ENCODE measurements at places on chromosomes 6 and 20.

- DNase-seq: no peak
Observed at GRCh38 chr20:51542033-51542570, 417 bp downstream of the NFATC2 start.

GRCh38 chr6:166308033-166308768, at the start of gene PRR18:
PRR18 (minus strand) TSS chr6:166308392; CDS start chr6:166308142, 250 bp downstream.
- peak; percentile 32 for DNase-seq

DNA sequence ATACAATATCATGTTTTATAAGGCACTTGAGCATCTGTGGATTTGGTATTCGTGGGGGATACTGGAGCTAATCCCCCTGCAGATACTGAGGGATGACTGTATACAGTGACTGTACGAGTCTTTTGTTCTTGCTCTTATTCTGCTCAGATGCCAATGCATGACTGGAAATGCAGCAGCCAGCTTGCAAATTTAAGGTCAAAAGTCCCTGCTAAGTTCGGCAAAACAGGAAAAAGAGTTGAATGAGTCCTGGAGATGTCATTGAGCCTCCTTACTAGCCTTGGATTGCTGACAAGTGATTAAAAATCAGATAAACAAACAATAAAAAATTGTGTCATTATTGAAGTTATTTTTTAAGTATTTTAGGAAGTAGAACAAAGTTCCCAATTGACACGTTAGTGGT, 599.3 kb upstream of the IMPG1 start:
- DNase-seq: no peak

GRCh38 chr6:51578994-51579393, 508.4 kb downstream of the PKHD1 start:
- no peak for DNase-seq

GRCh38 chr20:24911461-24911860, 37.6 kb upstream of the CST7 start:
- DNase-seq: no peak

DNA sequence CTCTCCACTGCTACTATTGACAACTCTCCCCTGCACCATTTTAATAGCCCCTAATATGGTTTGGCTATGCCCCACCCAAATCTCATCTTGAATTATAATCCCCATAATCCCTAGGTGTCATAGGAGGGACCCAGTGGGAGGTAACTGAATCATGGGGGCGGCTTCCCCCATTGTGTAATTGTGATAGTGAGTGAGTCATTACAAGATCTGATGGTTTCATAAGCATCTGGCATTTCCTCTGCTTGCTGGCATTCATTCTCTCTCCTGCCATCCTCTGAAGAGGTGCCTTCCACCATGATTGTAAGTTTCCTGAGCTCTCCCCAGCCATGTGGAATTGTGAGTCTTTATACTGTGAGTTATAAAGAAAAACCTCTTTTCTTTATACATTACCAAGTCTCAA, 74.1 kb upstream of the TCF21 start:
- DNase-seq: peak; percentile 33

DNA sequence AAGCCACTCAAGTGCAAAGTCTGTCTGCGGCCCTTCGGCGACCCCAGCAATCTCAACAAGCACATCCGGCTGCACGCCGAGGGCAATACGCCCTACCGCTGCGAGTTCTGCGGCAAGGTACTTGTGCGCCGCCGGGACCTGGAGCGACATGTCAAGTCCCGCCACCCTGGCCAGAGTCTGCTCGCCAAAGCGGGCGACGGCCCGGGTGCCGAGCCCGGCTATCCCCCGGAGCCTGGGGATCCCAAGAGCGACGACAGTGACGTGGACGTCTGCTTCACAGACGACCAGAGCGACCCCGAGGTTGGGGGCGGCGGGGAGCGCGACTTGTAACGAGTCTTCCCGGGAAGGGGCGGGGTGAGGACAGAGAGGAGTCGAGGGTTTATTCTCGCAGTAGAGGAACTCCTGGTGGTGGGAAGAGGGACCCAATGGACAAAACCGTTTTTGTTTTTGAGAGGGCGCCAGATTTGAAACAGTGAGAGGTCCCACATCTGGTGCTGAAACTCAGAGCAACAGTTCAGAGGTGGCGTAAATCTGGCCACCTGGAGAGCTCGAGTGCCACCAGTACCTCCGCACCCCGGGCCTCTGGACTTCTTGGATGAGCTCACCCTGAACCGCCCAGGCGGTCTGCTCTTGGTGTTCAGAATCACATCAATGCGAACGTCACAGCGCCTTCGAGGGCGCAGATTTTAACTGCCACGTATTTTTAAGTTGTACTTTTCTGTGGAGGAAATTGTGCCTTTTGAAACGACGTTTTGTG, 8.0 kb downstream of the PRDM13 start:
- DNase-seq: peak; percentile 29

DNA sequence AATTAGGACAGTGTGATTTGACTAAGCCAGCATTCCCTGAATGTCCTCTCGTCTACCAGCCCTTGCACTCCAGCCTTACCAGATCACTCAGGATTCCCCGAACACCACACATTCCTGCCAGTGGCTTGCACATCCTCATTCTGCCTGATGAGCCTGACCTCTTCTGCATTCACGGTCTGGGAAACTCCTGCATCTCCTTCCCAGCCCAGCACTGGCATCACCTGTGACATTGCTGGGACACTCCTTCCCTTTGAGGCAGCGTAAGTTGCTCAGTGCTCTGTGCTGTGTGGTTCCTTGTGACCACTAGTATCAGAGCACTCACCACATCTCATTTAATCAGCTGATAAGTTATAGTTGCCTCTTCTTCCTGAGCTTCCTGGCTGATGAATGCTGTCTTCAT, 17.3 kb downstream of the NCOA7 start:
- DNase-seq: no peak

GRCh38 chr6:1229808-1230207, 82.1 kb upstream of the FOXQ1 start:
- no peak for DNase-seq

GRCh38 chr20:38072898-38073297, 39.4 kb downstream of the RPRD1B start:
- no peak for DNase-seq

DNA sequence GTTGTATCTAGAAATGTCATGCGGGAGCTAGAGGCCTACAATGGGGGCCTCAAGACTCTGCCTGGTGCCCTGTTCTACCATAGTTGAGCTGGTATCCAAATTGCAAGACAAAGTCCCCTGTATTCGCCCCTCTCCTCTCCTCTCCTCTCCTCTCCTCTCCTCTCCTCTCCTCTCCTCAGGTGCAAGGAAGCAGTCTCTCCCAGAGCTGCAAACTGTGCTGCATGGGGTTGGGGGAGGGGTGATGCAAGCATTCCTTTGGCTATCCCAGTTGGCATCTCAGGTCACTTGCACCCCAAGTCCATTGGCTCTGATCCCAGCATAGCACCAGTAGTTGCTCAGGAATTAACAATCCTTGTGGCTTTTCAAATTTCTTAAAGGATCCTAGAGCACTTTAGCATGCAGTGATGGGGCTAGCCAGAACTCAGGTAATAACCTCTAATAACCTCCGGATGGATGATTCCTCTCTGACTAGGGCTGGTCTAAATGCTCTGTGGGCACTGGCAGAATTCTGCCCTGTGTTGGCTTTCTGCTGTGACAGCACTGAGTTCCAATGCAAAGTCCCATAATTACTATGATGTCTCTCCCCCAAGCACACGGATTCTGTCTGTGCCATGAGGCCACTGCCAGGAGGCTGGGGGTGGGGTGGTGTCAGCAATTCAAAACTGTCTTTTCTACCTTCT, 35.3 kb downstream of the TAF11 start:
- no peak for DNase-seq

GRCh38 chr20:54525916-54526590, 50.7 kb downstream of the DOK5 start:
- no peak for DNase-seq

DNA sequence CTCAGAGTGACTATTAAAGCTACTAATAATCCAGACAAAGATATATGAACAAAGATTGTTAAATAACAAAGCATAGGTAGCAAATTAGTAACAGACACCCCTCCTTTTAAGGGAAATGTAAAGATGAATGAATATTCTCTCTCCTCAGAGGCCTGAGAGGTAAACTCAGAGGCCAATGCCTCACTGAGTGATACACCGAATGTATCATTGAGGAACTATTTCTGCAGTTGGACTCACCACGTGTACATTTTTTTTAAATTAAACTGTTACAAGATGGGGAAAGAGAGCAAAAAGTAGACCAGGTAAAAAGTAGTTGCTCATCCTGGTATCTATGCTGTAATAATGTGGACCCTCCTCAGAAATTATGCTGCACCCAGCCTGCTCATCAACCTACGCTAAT, 72.3 kb upstream of the IPCEF1 start:
- DNase-seq: peak; percentile 34

GRCh38 chr20:34570859-34571306, 12.4 kb downstream of the MAP1LC3A start:
- no peak for DNase-seq

- DNase-seq: peak; percentile 50
Observed at GRCh38 chr6:154931711-154932424, 63.2 kb upstream of the TIAM2 start.

DNA sequence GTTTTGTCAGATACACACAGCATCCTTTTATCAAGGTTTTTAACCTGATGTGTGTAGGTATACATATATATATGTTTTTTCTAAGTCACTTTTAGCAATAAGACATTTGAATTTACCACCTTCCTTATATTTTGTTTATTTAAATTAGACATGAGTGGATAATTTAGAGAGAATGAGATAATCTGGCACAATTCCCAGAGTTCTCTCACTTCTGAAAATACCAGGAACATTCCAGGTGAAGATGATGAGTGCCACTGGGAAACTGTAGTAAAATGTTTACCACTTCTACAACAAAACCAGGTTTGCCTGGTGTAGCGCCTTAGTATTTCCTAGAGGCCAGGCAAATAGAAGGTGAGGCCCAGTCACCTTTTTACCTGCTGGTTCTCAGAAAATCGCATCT, 189.5 kb downstream of the TMEM242 start:
- no peak for DNase-seq

- peak; percentile 61 for DNase-seq
Observed at GRCh38 chr6:16903470-16903869, 142.2 kb upstream of the ATXN1 start.

- DNase-seq: no peak
Observed at GRCh38 chr6:134925800-134926199, 24.1 kb downstream of the ALDH8A1 start.

DNA sequence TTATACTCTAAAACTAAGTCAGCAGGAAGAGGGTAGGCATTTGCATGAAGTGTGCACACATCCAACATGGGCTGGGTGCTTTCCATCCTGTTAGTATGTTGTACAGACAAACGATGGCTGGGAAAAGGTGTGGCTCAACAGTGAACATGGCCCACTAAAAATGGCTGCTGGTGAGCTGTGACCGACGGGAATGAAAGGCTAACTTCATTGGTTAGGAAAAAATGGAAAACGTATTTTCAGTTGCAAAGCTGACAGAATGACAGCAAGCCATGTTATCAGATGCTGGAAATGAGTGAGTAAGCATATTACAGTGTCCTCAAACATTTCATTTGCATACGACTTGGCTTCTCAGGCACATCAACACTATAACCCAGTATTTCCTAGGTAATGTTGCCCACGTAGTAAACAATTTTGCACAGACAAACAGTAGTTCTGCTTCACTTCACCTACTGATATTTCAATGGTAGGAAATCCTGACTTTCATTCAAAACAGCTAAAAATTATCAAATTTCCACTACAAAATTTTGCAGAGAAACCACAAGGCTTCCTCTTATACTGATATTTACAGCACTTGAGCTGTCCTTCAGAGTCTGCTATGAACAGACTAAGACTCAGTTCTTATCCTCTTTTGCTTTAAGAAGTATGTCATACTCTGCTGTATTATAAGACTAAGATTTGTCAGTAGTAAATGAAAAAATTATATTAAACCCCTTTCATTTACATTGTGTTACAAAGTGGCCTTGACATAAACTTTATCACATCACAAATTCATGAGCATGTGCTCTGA, 98.9 kb downstream of the IRF4 start:
- DNase-seq: no peak

- peak; percentile 98 for DNase-seq
Observed at GRCh38 chr6:31739639-31740396, at the start of gene MSH5. MSH5 (plus strand) TSS chr6:31740005; CDS start chr6:31740467, 462 bp downstream.

- no peak for DNase-seq
Observed at GRCh38 chr6:30447237-30447636, 42.1 kb upstream of the HLA-E start.

DNA sequence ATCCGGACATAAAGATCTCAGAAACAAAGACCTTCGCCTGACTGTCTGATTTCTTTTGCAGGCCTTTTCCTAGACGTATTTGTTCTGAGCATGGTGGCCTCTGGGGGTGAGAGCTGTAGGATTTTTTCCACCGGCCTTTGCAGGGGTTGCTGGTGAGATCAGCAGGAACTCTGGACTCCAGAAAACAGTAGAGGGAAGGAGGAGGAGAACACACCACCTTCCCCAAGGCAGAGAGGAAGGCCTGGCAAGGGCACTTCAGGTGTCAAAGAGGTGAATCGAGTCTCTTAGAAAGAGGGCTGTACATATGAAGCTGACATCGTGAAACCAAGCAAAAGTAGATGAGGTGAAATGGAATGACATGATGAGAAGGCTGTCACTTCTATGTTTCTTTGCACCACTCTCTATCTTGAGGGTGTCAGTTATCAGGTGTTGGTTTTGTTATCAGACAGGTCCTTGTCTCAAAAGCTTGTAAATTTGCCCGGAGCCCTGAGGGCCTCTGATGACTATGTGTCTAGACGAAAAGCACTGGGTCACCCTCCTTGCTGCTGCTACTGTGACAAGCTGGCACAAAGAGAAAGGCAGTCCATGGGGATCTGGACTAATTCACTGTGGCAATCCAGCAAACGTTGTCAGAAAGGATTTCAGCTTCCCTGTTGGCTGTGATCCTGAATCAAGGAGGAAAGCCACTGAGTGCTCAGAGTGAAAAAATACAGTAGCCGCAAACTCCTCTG, 91.3 kb upstream of the MAP3K7 start:
- DNase-seq: no peak

DNA sequence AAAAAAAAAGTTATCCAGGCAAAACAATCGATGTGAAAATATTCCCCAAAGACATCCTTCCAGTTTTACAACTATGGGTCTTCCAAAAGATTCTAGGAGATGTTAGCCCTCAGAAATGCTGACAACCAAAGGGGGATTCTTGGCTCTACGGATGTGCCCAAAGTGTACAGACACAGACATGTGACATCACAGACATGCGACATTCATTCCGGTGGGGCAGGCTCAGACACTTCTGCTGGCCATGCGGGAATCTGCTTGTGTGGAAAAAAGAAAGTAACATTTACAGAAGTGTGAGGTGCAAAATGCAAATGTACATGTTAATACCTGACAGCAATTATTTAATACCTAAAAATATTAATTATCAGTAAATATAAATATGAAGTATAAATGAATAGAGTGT, 268.6 kb downstream of the FOXC1 start:
- DNase-seq: no peak

GRCh38 chr6:46632053-46632452, 20.6 kb downstream of the CYP39A1 start:
- DNase-seq: no peak

DNA sequence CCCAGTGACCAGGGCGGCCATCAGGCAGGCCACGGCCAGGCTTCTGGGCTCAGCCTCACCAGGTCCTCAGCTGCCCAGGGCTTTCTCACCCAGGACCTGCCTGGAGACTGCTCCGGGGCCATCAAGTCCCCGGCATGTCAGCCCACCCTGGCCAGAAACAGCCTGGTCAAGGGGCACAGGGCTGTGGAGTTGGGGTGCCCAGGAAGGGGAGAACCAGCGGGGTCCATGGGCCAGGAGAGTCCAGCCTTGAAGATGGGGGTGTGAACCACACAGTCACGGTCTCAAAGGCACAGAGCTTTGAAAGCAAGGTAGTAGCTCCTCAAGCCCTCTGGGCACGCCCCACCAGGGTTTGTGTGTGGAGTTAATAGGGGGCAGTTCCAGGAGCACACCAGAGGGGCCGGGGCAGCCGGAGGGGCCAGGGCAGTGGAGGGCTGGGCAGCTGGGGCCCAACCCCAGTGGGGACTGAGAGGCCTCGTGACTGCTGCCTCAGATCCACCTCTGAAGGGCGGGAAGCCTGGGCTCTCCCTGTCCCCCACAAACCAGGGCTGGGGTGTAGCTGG, 48.0 kb upstream of the BHLHE23 start:
- no peak for DNase-seq

Measured in AG20443 (cell line).